ENCODE measurements at places on chromosomes 2 and 18.

DNA sequence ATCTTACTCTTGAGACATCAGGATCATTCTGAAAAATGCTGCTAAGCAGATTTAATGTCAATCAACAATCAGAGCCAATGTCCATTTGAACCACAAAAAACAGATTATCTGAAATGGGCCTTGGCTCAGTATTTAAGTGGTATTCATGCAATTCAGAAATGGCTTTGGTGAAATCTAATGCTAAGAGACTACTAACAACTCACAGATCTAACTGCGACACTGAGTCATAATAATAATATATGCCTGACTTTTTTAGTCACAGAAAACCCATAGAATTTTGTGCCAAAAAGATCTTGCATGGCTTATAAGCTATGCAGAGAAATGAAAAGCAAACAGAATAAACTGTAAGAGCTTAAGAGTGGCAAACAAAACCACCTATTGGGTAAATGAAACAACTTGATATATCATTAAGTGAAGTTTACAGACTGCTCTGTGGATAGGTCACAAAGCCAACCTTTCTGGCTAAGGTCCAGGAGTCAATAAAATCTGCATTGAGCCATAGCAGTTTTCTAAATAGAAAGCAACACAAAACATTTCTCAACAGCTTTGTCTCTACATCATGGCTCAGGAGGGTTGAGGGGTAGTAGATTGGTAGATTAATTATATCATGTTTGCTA is 234.3 kb downstream of the LRATD1 start:
- no peak for DNase-seq

- DNase-seq, result peak; percentile 61
Measured at GRCh38 chr2:10493634-10494281, 45.6 kb upstream of the ODC1 start.

DNA sequence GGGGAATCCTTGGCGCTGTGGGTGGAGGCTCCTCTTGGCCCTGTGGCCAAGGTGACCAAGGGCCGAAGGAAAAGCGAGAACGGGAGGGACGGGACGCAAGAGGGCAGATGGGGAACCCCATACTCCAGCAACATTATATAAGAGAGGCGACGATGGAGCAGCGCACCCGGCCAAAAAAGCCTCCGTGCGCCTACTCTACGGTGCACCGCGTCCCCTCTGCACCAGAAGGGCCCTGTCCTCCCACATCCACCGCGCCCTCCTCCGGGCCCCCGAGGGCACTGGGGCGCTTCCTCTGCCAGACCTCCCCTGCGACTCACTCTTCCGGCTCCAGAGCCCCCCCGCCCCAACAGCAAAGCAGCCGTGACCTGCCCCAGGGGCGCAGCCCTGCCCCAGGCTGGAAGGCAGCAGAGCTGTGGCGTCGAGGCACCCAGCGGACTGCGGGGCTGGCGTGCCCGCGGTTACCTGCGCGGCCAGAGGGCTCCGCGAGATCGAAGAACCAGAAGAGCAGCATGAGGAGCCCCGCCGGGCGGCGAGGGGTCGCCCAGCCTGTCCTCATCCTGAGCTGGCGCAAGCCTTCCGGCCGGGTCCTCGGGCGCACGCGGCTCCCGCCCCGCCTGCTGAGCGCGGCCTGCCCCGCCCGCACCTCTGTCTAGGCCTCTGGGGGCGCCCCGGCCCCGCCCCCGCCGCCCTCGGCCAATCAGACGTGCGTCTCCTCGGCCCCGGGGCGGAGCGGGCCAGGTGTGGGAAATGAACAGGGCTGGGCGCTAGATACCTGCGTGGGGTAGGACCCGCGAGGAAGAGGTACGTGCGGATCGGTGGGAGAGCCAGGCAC is 106.3 kb upstream of the CD302 start:
- peak; percentile 94 for DNase-seq

- DNase-seq, result no peak
Measured at GRCh38 chr2:172908275-172908674, 167.4 kb upstream of the MAP3K20 start.

DNA sequence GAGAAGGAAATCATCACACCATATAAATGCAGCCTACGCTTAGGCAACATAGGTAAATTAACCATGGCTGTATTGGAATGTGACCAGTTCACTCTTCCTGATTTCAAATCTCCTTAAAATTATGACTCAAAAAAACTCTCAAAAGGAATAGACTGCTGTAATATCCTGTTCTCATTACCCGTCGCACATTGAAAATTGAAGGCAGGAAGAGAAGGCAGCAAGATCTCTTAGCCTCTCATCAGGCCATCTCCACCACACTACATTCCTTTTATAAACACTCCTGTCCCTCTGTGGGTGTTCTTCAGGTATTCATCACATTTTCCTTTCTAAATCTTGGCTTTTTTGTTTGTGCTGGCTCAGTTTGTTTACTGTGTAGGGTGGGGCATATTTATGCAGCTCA is 83.2 kb downstream of the PPP1R1C start:
- DNase-seq, result no peak

- peak; percentile 78 for DNase-seq
Measured at GRCh38 chr18:10951631-10952544, 197.5 kb downstream of the PIEZO2 start.

DNA sequence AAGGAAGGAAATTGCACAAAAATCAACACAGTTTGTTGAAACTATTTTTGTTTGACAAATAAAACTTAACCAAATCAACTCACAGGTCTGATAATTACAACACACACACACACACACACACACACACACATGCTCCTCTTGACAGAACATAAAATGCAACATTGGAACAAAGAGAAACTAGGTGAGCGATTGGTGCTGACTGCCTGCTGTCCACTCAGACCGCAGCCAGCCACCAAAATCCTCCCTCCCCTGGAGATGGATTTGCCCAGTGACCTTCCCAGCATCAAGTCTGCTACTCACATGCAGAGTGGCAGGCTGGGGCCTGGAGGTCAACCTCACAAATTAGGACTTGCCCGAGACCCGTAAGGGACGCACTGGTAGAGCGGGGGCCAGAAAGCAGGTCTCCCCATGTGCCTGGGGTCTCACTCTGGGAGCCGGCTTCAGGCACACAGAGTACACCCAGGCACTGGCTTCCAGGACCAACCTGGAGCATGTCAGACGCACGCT is 61.4 kb downstream of the DIPK1C start:
- no peak for DNase-seq

DNA sequence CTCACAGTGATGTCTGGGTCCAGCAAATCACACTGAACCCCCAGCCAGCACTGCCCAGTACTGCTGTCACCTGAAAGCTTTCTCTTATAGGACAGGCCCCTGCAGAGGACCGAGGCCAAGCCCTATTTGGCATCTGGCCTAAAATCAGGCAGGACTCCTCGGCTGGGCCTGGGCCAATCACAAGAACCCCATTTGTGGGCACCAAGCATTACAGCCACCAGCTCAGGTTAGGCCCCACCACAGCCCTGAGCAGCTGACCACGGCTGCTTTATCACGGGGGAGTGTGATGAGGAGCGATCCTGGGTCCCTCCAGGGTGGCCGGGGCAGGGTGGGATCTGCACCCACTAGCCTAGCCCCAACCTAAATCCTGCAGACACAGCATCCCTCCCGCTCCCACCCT is 8.2 kb downstream of the BIN1 start:
- no peak for DNase-seq

DNA sequence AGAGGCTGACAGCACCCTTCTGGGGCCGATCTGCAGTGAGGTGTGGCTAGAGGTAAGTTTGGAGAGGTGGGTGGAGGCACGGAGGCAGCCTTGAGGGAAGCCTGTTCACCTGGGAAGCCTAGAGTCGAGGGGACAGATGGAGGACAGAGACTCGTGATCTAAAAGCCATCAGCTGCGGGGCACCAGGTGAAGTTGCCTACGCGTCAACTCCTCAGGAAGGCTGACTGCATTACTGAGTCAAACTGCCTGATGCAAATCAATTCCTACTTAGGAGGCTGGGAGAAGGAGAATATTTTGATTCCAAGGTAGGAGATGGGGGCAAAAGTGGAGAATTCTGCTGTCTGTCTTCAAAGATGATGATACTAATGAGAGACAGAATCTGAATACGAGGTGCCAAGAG is 104.4 kb upstream of the SMAD7 start:
- DNase-seq, result no peak

- DNase-seq, result no peak
Measured at GRCh38 chr2:12313445-12314126, 403.1 kb upstream of the TRIB2 start.

DNA sequence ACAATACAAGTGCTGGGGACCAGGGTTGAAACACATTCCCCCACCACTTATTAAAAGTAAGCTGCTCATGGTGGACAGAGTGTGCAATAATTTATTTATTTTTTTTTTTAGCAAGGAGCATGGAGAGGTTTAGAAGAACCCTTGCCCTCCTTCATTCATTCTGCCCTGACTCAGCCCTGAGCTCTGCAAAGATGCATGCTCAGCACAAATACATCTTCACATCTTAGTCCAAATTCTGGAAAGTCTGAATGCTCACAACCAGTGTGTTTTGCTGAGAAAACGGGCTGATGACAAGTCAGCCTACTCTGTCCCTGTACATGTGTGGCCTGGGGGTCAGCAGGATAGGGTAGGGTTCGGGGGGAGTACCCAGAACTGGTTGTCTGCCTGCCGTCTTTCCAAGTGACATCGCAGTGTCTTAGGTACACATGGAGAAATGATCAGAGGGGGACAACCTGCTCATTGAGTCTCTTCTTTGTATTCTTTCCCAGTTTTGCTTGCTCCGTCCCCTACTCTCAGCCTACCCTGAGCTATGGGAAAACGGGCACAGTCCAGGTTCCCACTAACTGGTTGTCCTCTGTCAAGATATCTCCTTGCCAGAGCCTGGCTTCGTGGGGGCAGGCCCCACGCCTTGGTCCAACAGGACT is 76.4 kb downstream of the ADD2 start:
- no peak for DNase-seq

GRCh38 chr2:184555352-184555751 is 43.0 kb upstream of the ZNF804A start:
- DNase-seq, result no peak

GRCh38 chr2:7625392-7626138 is 708.4 kb downstream of the RNF144A start:
- DNase-seq, result peak; percentile 22

DNA sequence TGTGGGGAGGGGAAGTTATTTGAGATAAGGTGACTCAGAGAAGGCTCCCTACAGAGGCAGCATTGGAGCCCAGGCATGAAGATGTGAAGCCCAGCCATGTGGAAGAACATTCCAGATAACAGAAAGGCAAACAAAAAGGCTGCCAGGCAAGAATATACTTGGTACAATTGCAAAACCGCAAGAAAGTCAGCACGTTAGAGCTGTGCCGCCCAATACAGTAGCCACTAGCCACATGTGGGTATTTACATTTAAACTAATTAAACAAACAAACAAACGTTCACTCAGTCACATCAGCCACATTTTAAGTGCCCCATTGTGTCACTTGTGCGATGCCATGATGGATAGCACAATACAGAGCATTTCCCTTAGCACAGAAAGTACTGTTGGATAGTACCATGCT is 179.6 kb downstream of the SATB2 start:
- no peak for DNase-seq

DNA sequence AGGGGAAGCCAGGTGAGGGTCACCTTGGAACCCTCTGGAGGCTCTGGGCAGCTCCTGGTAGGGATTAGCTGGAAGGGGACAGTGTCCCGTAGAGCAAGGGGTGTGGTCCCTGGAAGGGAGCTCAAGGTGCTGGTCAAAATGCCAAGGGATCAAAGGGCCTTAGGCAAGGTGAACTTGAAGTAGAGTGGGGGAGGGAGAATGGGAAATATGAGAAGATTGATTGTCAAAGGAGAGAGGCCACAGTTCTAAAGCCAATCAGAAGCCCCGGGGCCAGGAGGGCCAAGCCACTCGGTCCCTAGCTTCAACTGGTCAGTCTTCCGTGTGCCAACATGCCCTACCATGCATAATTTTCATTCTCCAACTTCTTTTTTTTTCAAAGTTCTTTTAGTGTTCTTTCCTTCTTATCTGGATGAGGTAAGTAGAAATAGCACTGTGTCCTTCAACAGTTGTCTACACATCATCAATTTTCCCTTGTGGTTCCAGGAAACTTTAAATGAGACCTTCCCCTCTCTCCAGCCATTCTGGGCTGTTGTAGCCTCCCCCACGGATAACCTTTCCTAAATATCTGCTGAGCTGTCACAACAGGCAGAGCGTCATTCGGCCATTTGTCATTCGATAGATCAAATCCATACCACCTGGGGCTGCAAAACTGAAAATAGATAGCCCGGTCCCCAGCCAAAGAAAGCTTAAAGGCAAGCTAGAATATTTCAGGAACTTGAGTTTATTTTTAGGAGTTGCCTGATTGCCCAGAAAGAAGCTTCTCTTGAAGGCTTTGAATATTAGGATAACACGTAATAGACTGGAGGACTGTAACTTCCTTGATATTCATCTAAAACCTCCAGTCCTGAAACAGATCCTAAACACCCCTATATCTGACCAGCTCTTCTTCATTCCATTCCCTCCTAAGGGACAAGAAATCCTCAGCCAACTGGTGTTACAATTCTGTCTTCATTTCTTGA is 83.3 kb downstream of the ALPK2 start:
- DNase-seq, result no peak

DNA sequence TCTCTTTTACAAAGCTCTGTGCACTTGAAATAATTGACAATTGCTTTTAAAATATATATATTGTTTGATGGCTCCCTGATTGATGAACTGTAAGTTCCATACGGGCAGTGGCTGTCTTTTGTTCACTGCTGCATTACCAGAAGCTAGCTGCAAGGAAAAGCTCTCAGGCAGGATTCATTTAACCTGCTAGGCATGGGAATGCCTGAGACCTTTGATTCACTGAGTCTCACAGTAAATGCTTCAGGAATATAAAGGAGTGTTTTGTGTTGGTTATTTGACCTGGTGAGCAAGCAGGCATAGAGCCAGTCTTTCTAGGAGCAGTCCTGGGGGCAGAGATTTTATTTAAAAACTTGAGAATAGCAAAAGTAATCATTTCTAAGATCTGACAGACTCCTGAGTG is 193.2 kb upstream of the ITGA4 start:
- no peak for DNase-seq

DNA sequence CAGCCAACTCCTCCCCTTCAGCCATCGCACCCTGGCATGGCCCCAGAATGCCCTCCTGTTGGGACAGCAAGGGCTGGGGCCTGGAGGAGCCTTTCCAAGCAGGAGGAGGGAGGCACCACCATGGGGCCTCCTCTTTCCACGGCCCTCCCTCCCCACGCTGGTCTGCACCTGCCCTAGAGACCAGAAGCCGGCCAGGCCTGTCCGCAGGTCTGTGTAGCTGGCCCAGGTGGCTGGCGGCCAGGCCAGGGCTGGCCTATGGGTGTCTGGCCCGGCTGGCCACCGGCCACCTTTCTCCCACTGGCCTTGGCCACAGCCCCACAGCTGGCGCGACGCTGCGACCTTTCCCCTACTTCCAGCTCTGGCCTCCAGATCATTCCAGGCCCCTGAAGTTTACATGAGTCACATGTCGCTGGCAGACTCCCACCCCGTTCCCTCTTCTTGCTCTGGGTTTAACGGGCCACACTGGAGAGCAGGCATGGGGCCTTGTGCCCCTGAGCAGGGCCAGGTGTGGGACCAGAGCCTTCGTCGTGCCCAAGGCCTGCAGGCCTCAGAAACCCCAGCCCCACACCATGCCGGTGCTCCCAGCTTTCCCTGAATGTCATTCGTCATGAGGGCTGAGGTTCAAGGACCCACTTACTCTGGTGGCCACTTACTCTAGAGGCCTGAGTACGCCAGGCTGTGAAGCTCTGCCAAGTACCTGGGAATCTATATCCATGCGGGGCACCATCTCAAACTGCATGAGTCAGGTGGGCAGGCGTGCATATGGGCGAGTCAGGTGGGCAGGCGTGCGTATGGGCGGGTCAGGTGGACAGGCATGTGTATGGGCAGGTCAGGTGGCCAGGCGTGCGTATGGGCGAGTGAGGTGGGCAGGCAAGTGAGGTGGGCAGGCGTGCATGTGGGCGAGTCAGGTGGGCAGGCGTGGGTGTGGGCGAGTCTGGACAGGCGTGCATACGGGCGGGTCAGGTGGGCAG is 33.3 kb upstream of the KLF11 start:
- no peak for DNase-seq
